ENCODE measurements at places on chromosomes 2 and 18. TPM values are rescaled to one million over a fixed set of nuclear protein-coding genes. Genes with fewer than 3 reads are reported as not detected.

Gene LRRC30
- total RNA-seq, result not detected

DNA sequence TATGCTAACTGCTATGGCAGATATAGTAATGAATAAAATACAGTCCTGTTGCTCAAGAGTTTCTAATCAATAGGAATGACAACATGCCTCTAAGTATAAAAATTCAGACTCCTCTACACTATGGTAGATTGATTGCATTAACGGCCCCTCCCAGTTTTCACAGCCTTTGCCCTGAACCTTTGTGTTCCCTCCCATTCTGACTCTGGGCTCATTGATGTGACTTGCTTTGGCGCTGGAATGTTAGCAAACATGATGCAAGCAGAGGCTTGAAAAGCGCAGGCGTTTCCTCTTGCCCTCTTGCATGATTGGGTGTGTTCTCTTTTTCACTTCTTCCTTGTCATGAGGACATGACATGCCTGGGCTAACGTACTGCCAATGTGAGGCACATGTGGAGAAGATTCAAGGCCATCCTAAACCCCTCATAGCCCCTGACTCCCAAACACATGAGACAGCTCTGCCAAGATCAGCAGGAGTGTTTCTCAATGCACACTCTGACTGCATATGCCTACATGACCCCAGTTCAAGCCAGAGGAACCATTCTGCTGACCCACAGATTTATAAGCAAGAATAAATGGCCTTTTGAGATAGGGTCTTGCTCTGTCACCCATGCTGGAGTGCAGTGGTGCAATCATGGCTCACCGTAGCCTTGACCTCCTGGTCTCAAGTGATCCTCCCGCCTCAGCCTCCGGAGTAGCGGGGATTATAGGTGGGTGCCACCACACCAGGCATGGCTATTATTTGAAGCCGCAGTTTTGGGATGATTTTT lies 49.7 kb upstream of the CD28 start:
- DNase-seq, result no peak

Gene ROCK1
- 38.1 TPM for total RNA-seq

DNA sequence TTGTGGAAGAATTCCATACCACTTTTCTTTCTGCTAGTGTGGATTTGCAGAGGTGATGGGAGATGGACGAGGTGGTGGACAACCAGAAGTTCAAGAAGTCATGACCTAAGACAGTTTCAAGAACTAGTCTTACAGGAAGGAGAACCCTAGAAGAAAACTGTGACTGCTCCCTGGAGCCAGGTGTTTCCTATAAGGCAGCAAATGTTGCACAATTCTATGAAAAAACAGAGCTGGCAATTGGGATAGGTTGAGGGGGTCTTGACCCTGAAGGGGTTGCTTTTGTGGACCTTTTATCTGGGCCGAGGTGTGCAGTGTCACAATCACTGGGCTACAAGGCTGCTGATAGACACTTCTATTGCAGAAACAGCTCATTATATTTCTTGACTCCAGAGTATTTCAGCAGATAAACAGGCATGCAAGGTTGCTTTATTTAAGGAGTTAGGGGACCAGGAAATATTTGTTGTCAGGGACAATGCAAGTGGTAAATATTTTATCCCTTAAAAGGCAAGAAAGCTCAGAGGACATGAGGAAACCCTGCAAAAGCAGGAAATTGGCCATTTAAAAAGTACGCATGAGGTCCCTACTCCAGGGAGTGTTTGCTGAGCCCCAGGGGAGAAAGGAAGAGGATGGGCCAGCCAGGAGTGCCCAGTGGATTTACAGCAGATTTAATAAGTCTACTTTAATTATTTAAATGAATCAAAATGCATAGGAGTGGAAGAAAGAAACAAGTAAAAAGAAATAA lies 22.9 kb downstream of the APCDD1 start:
- no peak for DNase-seq

- peak; percentile 49 for DNase-seq
These were observed 13.3 kb downstream of the MRPL44 start for GRCh38 chr2:223970343-223971128.

GRCh38 chr2:221961561-221961960 lies 337.2 kb downstream of the PAX3 start:
- no peak for DNase-seq

DNA sequence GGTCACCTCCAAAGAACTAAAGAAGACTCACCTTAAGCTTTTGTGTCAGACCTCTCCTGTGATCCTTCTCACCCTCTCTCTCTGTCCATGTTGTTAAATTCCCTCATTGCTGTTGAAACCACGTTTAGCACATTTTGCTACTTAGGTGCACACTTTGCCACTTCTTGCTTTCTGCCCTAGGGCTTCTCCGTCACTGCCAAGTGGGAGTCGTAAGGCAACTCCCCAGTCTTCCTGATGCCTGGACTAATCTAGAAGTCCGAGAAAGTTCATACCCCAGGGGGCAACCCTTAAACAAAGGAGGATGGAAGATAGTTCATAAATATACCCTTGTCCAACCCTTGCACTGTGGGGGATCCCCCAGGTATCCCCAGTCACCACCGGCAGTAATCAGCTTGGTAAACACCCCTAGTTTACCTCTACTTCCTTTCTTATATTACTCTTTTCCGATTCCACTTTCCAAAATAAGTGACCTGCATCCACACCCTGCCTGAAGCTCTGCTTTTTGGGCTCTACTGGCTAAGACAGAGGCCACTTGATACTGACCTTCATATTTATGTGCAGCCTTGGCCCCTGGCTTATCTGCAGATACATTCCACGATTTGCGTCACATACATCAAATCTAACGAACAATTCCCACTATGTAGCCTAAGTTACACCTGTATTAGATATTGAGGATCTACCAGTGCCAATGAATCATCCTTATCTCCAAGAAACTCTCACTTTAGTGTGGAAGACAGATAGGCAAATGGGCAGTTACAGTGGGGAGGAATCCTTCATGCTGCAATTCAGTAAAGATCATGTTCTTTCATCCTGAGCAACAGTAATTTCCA lies 776.2 kb downstream of the RNF144A start:
- DNase-seq, result no peak

GRCh38 chr2:128832946-128833663 lies 514.4 kb upstream of the HS6ST1 start:
- DNase-seq, result no peak
